ENCODE measurements at places on chromosomes 7 and 10.

- no peak for DNase-seq
Observed at GRCh38 chr10:112282086-112282485, 1.1 kb upstream of the TECTB start.

DNA sequence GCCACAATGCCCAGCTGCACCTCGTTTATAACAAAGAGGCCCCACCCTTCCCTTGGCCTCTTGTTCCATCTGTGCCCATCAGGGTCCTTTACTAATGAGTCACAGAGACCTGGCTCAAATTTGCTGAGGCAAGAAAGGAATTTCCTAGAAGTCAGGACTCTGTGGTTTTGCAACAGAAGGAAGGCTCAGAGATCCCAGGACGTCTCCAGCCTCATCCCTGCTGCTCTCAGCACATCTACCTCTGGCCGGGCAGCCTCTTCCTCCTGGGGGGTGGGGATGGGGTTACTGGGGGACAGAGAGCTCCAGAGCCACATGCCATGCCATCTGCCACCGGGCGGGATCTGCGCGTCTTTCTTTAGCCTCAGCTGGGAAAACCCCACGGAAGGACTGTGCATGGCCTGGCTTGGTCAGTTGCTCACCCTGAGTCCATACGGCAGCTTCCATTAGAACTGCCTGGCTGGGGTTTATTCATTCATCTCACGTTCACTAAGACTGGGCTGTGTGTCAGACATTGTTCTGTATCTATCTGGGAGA lies 41.9 kb upstream of the PSMG3 start:
- no peak for DNase-seq

- DNase-seq: no peak
Observed at GRCh38 chr10:87634311-87634710, 25.4 kb upstream of the PAPSS2 start.

DNA sequence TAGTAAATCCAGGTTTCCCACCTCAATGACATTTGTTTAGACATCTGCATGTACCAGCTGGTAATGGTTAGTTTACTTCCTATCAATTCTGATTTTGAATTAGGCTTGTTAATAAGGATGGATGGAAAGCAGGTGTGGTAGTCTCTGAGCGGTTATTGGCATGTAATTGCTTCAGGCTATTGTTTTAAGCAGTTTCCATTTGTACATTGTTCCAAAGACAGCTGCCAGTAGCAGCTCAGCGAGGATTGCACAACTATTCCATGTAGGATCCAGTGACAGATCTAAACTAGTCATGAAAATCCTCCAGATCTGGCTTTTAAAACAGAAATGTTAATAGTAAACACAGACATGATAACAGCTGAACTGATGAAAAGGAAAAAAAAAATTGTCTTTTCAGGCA lies 436.0 kb upstream of the ADARB2 start:
- no peak for DNase-seq

DNA sequence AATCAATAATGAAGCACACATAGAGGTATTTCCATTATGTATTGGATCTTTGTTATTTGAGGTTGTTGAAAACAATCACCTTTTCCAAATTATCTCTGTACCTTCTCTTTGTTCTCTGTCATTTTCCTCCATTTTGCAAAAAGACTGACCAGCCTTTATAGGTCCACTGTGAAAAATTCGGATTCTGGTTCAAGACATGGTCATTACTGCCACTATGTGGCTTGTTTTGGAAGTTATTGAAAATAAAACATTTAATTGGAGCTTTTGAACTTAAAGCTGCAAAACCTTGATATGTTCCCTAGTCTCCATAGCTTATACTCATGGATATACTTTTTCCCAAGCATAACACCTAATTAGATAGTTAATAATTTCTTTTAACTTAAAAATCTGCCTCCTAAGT lies 1094.4 kb downstream of the NRG3 start:
- DNase-seq: no peak

- DNase-seq: no peak
Observed at GRCh38 chr7:47786557-47787248, 161.6 kb downstream of the PKD1L1 start.

- no peak for DNase-seq
Observed at GRCh38 chr7:120273476-120273975, 551 bp downstream of the KCND2 start.

GRCh38 chr10:63542835-63543575 lies 21.8 kb downstream of the REEP3 start:
- DNase-seq: no peak

DNA sequence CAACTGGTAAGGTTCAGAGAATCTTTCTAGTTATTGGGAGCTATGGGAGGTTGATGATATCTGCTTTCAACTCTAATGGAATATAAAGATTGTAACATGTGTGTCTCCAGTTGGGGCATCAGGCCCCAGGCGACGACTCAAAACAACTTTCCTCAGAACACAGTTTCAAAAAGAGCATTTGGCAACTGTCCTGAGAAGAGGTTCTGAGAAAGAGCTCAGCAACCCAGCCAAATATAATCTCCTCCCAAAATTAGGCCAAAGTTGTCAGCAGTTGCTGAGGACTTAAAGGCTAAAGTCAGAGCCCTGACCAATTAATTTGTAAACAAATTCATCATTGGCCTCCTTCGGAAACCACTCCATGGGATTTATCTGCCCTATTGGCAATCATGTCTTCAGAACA lies 251.1 kb upstream of the NFE2L3 start:
- DNase-seq: no peak

GRCh38 chr7:78124216-78124615 lies 325.6 kb downstream of the PHTF2 start:
- no peak for DNase-seq

DNA sequence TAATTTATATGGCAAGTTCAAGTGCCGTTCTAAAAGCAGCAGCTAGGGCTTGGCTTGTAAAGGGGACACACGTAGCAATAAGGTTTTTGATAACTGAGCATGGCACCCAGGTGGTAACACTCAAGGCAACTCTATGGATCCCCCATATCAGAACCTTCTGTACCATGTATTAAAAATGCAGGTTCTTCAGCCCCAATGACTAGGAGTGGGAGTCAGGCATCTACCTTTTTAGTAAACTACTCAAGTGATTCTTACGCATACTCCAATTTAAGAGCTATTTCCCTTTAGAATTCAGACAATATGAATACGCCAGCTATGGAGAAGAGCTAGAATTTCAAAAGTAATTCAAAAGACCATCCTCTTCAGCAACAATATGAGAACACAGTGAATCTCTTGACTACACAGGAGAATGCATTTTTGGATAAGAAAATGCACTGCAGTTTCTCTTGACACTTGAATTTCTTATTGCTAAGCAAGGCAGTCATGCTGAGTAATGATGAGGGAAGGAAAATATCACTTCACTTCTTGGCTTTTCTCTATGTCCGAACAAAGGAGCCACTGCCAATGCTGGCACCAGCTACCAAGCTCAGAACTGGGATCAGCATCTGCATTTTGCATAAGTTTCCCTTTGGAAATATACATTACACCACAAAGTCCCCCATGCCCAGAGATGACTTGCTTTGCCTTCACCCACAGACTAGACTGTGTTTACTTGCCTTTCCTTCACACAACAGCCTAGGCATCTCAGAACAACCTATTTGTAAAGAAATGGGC lies 53.5 kb downstream of the ABLIM1 start:
- no peak for DNase-seq

DNA sequence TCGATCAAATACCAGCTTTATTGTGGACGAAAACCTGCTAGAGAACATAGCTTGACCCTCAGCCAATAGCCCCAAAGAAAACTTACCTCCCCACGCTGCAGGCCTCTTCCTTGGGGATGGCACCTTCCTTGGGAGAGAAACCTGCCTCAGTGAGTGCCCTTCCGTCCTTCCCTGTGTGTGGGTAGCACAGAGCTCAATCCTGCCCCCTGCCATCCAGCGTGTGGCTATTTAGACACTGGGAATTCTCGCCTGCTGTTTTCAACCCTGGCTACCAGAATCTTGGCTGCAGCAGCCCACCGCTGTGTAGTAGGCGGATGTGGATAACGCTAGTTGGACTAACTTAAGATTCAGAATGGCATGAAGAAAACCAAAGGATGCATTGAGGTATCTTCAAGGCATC lies 238.2 kb downstream of the TEX36 start:
- DNase-seq: no peak

GRCh38 chr7:1413936-1414639 lies 45.2 kb downstream of the MICALL2 start:
- DNase-seq: no peak

- DNase-seq: no peak
Observed at GRCh38 chr10:10818082-10818481, 199.6 kb upstream of the CELF2 start.
